Adrenal gland (tissue), 19 donors: ENCODE measurements at places on chromosomes 3 and 15. TPM values are rescaled to one million over a fixed set of nuclear protein-coding genes. Genes with fewer than 3 reads are reported as not detected.

The ANKUB1 gene
- not detected for polyA plus RNA-seq

The KLF15 gene
- polyA plus RNA-seq = 10.8 TPM

The GP5 gene
- polyA plus RNA-seq = not detected

The TMIE gene
- 5.4 TPM for polyA plus RNA-seq
